ENCODE measurements at places on chromosomes 12 and 14.

DNA sequence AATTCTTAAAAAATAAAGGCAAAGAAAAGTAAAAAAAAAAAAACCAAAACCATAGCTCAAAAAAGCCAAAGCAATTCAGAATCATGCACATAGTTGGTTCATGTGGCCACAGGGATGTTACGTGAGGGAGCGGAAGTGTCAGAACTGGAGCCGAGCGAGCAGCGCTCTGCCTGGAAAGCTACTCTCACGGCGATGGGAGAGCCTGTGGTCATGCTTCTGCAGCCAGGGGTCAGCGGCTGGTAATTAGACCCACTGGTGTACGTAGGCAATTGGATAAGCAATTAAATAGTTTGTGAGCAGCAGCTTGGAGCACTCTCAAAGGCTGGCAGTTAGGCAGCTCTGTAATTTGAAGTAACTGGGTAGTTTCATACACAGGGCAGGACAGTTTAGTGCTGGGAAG, 58.1 kb downstream of the TRHDE start:
- no peak for DNase-seq

DNA sequence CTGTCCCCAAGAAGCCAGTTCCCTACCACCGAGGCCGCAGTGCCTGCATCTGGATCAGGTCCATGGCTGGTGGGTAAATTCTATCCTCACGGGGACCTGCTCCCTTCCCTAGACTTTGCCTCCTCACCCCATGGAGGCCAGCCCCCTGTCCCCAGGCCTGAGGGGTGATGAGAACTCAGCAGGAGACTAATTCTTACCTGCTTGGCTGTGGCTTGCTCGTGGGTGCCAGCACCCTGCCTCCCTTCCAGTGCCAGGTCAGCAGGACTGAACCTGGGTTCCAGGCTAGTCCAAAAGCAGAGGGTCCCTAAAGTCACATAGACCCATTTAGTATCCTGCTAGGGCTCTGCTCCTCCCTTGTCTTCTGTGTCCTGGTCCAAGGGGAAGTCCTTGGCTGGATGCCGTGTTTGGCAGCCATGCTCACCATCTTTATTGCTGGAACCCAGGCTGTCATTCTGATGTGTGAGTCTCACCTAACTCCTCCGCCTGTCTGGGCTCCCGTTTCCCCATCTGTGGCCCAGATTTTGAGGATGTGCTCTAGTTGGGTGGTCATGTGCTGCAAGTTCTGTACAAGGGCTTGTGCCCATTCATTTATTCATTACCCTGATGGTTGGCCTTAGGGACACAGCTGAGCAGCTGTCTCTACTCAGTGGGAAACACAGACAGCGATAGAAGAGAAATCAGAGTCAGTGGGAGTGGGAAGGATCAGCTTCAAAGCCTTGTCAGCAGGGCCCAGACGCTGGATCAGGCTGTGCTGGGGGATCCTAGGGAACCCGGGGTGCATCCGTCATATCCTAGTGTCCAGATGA, 949 bp downstream of the PLBD2 start:
- no peak for DNase-seq

- DNase-seq, result no peak
Observed at GRCh38 chr14:36766974-36767373, 105.3 kb downstream of the PAX9 start.

GRCh38 chr14:21347201-21347600, 36.6 kb downstream of the SUPT16H start:
- DNase-seq, result no peak

GRCh38 chr14:69535230-69535848, 39.3 kb downstream of the CCDC177 start:
- DNase-seq, result no peak

DNA sequence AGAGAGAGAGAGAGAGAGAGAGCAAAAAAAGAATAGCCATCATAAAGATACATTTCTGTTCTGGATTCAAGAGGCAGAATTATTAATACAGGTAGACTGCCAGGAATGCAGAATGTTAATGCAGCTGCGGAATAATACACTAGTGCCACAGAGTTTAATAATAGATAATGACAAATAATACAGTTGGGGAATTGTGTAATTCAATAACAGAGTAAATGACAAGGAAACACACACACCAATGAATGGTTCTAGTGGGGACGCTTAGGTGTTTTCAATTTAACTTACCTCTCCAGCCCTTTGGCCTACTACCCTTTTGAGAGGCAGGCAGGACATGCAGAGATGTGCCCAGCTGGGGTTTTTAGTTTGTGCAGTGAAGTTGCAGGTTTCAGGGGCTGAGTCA, 313.9 kb downstream of the NRXN3 start:
- no peak for DNase-seq

- no peak for DNase-seq
Observed at GRCh38 chr12:120369603-120370342, 809 bp upstream of the MSI1 start.

- DNase-seq, result no peak
Observed at GRCh38 chr12:44405297-44405696, 470.8 kb downstream of the NELL2 start.

- DNase-seq, result no peak
Observed at GRCh38 chr12:49019120-49019430, 499 bp upstream of the PRKAG1 start.

DNA sequence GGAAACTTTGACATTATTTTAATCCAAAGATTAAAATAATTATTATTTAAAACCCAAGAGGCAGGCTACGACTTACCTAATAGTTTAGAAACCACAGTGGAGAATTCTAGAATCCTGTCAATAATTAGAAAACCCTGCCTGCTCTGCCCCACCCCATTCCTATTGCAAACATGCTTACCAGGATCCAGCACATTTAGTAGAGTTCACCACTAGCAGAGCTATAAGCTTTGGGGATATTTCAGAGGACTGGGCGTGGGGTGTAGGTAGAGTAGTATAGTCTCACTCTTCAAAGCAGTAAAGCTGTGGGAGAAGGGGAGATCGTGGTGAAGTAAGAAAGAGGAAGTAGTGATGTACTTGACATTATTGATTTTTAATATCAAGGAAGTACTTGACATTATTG, 100.3 kb downstream of the FIGNL2 start:
- no peak for DNase-seq
